ENCODE measurements at places on chromosomes 16 and 17.

DNA sequence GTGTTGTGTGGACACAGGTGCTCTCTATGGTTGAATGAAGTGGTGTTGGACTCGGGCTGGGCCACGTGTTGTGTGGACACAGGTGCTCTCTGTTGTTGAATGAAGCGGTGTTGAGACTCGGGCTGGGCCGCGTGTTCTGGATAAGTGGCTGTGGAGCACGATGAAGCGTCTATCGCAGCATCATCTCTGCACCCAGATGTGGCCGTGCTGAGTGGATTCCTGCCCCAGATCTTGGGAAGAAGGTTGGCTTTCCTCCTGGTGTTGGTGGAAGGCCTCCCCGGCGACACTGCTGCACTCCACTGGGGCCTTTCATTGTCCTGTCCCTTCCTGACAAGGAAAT lies 69.1 kb downstream of the RPTOR start:
- DNase-seq = no peak

DNA sequence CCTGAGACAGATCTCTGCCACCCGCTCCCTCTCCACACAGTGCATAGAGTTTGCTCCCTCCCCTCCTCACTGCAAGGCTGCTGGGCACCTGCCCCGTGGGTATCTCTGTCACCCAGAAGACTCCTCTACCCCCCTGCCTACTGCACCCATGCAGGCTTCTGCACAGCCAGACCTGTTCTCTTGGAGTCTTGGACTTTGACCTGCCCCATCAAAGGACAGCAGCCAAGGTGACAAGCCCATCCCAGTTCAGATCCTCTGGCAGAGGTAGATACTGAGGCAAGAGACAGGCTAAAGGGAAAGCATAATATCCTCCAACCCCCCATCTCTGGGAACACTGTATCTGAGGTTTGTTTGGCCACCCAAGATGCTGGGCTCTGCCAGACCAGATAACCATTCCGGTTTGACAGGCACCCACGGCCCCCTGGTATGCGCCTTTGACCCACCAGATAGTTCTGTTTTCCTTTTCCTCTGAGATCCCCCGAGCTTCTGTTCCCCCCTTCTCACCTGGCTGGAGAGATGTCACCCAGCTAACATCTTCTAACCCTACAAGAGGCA lies 239.6 kb downstream of the SOX9 start:
- DNase-seq = no peak

- DNase-seq = no peak
Measured at GRCh38 chr16:84302111-84302954, 7.7 kb downstream of the WFDC1 start.

DNA sequence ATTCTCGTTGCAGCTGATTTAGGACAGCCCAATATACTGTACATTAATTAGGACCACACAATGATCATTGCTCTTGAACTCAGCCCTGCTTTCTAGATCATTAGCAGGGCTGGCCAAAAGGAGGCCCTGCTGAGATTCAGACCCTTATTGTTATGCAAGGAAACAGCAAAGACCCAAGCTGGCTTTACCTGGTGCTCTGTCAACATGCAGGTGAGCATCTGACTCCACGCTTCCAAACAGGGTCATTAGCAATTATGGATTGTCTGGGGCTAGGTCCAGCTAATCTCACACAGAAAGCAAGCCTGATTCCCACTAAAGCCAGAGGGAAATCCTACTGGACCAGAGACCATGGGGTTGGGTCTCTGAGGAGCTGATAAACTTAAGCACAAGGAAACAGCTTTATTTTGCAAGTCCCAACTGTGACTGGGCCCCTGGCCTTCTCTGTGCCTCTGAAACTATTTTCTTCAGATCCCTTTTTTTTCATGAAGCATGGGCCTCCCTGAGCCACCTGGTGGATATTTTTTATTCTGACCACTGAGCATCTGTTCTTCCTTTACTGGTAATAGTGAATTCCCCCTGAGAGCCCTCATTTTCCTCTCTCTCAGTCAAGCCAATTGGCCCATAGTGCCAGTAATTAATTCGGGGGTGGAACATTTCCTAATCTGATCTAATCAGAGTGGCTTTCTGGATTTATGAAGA lies 236.1 kb downstream of the GRIN2A start:
- no peak for DNase-seq

- peak; percentile 81 for DNase-seq
Measured at GRCh38 chr16:67055712-67056487, 27.0 kb downstream of the CBFB start.

DNA sequence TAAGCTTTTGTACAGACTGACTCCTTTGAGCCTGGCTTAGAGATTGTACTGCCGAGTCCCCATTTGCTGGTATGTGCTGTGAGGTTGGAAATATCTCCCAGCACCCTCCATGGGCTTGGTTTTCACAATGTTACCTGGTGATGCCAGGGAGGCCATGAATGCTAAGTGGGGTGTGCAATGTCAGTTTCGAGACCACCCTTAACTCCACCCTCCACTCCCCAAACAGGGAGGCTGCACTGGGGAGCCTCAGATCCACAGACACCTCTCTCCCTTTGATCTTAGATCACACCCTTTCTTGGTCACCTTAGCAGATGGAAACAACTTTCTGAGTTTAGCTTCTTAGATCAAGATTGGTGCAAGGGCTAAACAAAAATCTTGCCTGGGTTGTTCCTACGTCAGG lies 28.6 kb upstream of the PIK3R6 start:
- no peak for DNase-seq

DNA sequence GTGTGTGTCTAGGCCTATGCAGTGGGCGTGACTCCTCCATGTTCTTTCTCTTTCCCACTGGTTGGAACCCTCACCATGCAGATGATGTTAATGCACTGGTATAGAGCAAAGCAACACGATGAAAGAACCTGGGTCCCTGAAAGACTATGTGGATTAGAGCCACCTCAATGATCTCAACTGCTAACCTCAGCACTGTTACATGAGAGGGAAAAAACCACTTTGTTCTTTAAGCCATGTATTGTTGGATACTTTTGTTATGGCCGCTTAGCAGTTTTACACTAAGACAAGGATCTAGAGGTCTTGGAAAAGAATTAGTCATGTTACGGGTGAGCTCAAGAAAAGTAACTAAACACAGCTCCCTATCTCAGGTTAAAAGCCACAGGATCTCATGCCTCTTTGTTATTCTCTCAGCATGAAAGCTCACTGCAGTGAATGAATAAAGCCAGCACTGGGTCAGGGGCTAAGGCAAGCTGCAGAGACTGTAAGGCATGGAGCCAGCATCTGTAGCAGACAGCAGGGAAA lies 56.6 kb upstream of the RBBP6 start:
- no peak for DNase-seq

DNA sequence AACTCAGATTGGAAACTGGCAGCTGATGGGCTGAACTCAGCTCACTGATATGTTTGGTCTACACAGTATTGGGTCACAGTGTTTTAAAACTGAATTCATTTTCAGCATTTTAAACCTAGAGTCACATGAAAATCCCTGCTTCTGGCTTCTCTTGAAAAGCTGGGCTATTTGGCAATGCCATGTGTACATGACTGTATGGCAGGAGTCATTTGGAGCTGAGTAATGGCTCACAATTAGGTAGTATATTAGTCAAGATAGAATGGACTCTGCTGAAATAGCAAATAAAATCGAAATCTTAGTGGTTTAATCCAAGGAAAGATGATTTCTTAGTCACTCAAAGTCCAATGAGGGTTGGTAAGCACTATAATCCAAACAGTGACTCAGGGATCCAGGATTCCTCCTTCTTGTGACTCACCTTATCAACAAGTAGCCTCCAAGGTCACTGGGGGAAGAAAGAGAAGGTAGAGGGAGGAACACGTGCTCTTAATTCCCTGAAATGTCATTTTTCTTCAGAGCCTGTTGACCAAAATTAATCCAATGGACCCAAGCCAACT lies 13.9 kb upstream of the PMP22 start:
- DNase-seq = no peak

Data from fibroblast of the conjunctiva (primary cell).